Activated CD4-positive, alpha-beta memory T cell treated with anti-CD3 and anti-CD28 coated beads, Interleukin-2, amount 10 ng/mL, durations not matched to agents 7 days and 5 days (primary cell): ENCODE measurements at places on chromosomes 3 and 15. TPM values are rescaled to one million over a fixed set of nuclear protein-coding genes. Genes with fewer than 3 reads are reported as not detected.

SAMD7 gene
- total RNA-seq: not detected

SUCLG2 gene
- 46.9 TPM for total RNA-seq

STRA6 gene
- total RNA-seq: not detected

RBSN gene
- 19.4 TPM for total RNA-seq

KIF15 gene
- total RNA-seq: 53.2 TPM

CTXN2 gene
- total RNA-seq: not detected

IL17RE gene
- total RNA-seq: 1.7 TPM

LRRC49 gene
- not detected for total RNA-seq

BDH1 gene
- 55.8 TPM for total RNA-seq

ADPRH gene
- 8.6 TPM for total RNA-seq

FBN1 gene
- 1.7 TPM for total RNA-seq

PPP1R14D gene
- total RNA-seq: not detected

SPTSSB gene
- not detected for total RNA-seq

MCF2L2 gene
- total RNA-seq: 6.6 TPM

FSTL1 gene
- 0.35 TPM for total RNA-seq

C2CD4A gene
- total RNA-seq: 0.40 TPM
